Naive thymus-derived CD4-positive, alpha-beta T cell (primary cell): ENCODE measurements at places on chromosomes 7 and 10. TPM values are rescaled to one million over a fixed set of nuclear protein-coding genes. Genes with fewer than 3 reads are reported as not detected.

NME8 gene
- total RNA-seq, result not detected in 2 replicates

ITGA8 gene
- total RNA-seq, result not detected

EIF4EBP2 gene
- 40.0 TPM for total RNA-seq

PTPRE gene
- 29.1 TPM for total RNA-seq

NPC1L1 gene
- total RNA-seq, result 0.32 TPM

ZNF107 gene
- 14.2 TPM for total RNA-seq

TAC1 gene
- not detected for total RNA-seq

OPN4 gene
- total RNA-seq, result not detected

NOS3 gene
- 8.2 TPM for total RNA-seq

OR9A2 gene
- total RNA-seq, result not detected

TDRD1 gene
- total RNA-seq, result 0.08 TPM

SYT15B gene
- total RNA-seq, result 0.12 and 0.38 TPM in 2 replicates

ZSWIM8 gene
- total RNA-seq, result 80.6 and 84.4 TPM in 2 replicates

AGBL3 gene
- total RNA-seq, result 6.6 TPM

CALCR gene
- total RNA-seq, result not detected in 2 replicates

SYNPO2L gene
- 0.12 TPM for total RNA-seq

AKR1C8 gene
- 3.1 TPM for total RNA-seq

CAV2 gene
- 0.93 TPM for total RNA-seq

FLNC gene
- 0.19 TPM for total RNA-seq

LANCL2 gene
- total RNA-seq, result 9.3 and 10.3 TPM in 2 replicates

MAT1A gene
- not detected for total RNA-seq

PRLHR gene
- total RNA-seq, result not detected

LIPK gene
- total RNA-seq, result not detected

CLCN1 gene
- 0.51 TPM for total RNA-seq

TET1 gene
- 2.9 TPM for total RNA-seq

DNAH11 gene
- total RNA-seq, result 0.19 TPM

ABCB1 gene
- total RNA-seq, result 2.4 and 3.0 TPM in 2 replicates

DGKB gene
- not detected in 2 replicates for total RNA-seq

FAM25C gene
- not detected for total RNA-seq

OGDHL gene
- not detected for total RNA-seq

ERCC6 gene
- 50.7 TPM for total RNA-seq

HOGA1 gene
- total RNA-seq, result not detected in 2 replicates

C10orf62 gene
- total RNA-seq, result not detected

PAPSS2 gene
- 1.6 TPM for total RNA-seq

HGF gene
- not detected for total RNA-seq

SFRP4 gene
- total RNA-seq, result not detected
